ENCODE measurements at places on chromosomes 3 and 15.

- DNase-seq = no peak
These were observed 20.8 kb downstream of the ARL14 start for GRCh38 chr3:160697637-160698380.

- no peak for DNase-seq
These were observed 385.8 kb downstream of the LPP start for GRCh38 chr3:188539631-188540194.

- DNase-seq = no peak
These were observed 146.1 kb downstream of the SNRK start for GRCh38 chr3:43432462-43432861.

DNA sequence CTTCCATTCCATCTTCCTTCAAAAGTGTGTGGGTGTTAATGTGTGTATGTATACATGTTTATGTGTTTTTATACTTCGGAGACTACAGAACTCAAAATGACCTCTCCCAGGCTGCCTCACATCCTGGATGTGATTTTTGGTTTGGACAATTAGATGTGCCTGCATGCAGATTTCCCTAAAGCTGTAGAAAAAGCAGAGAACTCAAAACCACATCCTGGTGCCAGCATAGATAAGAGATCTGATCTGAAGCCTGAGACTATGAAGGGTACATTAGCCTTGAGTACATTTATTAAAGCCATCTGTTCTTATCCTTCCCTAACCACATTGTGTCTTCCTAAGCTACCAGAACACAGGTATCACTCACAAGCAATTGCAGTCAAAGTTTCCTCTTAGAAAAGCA is 319.4 kb upstream of the RASGRP1 start:
- DNase-seq = no peak

- no peak for DNase-seq
These were observed 299.6 kb upstream of the C2CD4B start for GRCh38 chr15:62464705-62465104.

DNA sequence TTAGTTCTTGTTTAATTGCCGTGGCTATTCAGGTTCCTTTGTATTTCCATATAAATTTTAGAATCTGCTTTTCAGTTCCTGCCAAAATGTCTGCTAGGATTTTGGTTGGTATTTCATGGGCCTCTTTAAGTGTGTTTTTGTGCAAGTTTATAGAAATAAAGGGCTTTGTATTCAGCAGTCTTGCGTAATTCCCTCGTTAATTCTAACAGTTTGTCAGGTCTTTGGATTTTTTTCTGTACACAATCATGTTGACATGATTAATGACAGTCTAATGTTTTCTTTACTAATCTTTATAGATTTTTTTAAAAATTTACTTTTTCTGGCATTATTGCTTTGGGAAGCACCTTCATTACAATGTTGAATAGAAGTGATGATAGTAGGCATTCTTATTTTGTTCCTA is 120.9 kb downstream of the NEK11 start:
- no peak for DNase-seq

DNA sequence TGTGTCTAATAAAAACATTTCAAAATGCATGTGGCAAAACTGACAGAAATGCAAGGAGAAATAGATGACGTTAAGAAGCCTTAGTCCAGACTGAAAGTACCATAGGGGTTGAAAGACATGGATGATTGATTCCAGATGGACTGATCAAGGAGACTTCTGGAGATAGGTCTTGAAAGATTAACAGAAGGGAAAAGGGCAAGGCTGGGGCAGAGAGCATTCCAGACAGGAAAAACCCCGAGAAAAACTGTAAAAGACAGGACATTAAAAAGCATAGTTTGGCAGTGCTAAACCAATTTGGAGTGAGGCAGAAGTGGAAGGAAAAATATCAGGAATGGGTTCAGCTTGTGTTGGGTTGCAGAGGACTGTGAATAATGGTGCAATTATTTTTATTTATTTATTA is 375.2 kb upstream of the SGO1 start:
- DNase-seq = no peak

DNA sequence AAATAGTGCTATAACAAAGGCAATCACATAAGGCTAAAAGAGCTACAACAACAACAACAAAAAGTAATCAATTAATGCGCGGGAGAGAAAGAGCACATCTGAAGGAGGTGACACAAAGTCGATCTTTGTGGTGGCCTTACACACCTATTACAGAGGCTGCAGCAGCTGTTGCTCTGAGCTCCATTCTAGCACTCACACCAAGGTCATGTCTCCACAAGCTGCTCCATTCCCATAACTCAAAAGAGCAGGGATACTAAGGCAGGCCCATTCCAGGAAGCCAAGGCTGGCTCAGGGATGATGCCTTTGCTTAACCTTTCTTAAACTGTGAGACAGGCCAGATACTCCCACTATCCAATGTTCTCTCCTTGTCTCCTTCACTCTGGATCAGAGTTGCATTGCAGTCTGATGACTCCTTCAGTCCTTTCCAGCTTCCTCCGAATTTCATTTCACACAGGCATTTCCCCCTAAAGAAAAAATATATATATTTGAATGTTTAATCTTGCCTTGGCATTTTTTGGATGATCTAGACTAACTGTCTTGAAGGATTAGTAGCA is 52.7 kb downstream of the SNTN start:
- no peak for DNase-seq

GRCh38 chr3:169460035-169460434 is 203.5 kb downstream of the MECOM start:
- DNase-seq = no peak

- DNase-seq = no peak
These were observed 60.2 kb downstream of the VPS8 start for GRCh38 chr3:184872200-184872599.

GRCh38 chr15:42595626-42596240 is 20.3 kb downstream of the STARD9 start:
- DNase-seq = no peak
